GM06990 (cell line): ENCODE measurements at places on chromosomes 2 and 18.

GRCh38 chr2:238158509-238159070 lies at the start of gene ERFE:
TSS of gene ERFE (plus strand) at chr2:238158970. CDS start at chr2:238159008, 38 bp downstream.
- peak; percentile 43 for DNase-seq

- DNase-seq = no peak
These were observed 53.4 kb downstream of the STK25 start for GRCh38 chr2:241454837-241455485.

GRCh38 chr2:230984393-230985220 lies 11.3 kb upstream of the SPATA3 start:
- peak; percentile 83 for DNase-seq

GRCh38 chr2:42047488-42048298 lies at the start of gene PKDCC:
TSS of gene PKDCC (plus strand) at chr2:42048021. CDS start at chr2:42048200, 179 bp downstream.
- peak; percentile 64 for DNase-seq

DNA sequence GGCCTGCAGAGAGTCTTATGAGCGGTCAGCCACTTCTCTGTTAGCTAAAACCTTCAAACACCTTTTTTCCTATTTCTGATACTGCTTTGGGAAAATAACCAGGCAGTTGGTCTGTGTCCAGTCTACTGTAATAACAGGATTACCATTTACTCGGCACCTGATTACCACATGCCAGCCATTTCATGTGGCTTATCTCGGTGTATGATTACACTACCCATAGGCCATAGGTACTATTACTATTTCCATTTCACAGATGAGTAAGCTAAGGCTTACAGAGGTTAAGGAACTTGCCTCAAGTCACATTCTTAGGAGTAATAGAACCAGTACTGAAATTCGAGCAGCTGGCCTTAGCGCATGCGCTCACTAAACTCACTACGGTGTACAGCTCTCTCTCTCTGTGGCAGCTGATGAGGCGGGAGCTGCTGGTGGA lies 147.2 kb upstream of the L3MBTL4 start:
- DNase-seq = no peak

- DNase-seq = peak; percentile 14
These were observed 110.7 kb upstream of the ZEB2 start for GRCh38 chr2:144630459-144631215.

- DNase-seq = no peak
These were observed 371.1 kb upstream of the ID2 start for GRCh38 chr2:8310557-8311455.

DNA sequence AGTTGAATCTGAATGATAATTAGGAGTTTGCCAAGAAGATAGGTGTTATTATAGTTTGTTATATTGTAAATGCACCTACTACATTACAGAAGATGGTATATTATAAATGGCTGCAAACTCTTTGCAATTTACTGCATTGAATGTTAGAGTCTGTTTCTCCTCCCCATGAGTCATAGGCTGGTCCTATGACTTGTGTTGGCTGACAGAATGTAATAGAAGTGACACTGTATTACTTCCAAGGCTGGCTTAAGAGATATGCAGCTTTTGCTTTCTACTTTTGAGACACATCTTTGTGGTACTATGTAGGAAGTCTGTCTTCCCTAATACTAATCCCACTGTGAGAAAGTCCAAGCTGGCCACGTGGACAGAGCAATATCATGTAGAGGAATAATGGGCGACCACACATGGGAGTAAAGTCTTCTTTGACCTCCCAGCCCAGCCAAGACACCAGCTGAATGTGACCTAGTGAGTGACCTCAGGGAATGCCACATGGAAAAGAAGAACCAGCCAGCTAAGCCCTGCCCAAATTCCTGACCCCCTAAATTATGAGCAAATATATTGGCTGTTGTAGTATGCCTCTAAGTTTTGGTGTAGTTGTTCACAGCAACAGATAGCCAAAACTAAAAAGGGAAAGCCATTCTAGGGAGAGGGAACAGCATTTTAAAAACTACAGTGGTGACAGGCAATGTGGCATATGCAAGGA lies 6.8 kb upstream of the DDX1 start:
- no peak for DNase-seq

DNA sequence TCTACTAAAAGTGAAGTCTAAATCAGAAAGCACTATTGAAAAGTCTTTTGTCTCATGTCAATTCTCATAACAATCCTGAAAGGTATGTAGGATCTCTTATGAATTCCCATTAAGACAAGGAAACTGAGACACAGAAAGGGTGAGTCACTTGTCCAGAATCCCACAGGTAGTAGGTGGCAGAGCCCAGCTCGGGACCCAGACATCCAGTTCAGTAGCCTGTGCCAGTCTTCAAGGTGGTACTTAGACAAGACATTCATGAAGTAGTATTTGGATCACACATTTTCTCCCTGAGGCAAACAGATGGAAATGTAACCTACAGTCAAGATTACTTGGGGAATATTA lies 14.8 kb upstream of the PARD3B start:
- DNase-seq = no peak

DNA sequence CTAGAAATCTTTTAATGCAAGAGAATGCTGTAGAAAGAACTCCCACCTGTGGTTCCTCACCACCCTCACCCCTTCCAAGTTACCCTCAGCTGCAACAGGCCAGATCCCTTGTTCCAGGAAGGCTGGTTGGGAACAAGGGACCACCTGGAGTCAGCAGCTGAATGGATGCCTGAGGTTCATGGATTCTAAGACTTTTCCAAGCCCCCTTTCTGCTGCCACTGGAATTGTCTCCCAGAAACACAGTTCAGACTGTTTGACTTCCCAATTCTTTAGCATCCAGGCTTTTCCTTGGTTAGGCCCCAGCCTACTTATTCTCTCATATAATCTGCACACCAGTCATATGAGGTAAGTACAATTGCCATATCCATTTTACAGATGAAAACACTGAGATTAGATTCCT lies 8.0 kb upstream of the ADCY3 start:
- no peak for DNase-seq

DNA sequence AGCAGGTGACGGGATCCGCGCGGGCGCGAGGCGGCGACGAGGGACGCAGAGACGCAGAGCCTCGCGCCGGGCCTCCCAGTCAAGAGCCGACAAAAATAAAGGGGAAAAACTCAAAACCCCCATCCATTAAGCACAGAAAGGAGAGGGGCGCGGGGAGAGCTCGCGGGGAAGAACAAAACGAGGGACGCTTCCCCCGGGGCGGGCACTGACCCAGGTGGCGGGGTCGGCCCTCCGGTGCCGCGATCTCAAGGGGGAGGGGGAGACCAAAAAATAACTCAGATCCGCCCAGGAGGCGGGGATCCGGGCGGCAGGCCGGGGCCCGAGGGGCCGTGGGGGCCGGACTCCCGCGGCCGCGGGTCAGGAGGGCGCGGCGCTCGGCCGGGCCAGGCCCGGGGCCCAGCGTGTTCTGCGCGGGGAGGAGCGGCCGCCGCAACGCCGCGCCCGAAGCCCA lies 597 bp downstream of the RNF103 start:
- no peak for DNase-seq

DNA sequence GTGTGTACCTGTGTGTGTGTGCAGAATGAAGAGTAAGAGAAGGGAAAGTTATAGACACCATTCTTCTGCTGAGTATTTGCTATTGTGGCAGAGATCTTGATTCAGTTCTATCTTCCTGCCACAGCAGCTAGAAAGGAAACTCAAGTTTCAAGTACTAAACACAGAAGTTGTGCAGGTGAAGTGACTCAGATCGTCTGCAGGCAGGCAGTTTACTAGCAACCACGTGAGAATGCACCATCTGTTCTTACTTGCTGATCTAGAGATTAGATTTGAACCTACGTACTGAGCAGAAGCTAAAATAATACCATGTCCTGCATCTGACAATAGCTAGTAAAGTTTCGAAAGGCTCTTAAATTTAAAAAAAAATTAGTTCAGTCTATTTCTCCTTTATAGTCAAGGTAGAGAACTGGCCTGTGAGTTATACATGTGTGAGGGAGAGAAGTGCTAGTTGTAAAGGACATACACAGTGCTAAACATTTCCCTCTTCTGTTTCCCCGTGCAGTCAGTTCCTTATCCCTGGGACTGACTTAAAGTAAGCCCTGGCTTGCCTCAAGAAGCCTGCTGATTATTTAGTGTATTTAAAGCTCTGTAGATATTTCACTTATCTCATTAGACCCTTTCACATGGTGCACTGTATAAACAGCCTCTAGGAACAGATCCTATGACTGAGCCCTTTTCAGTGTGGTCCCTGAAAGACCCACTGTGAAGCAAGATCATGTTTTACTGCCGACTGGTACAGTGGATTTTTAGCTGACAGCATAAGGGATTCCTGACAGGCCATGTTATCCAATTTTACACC lies 45.0 kb downstream of the SLC38A11 start:
- peak; percentile 7 for DNase-seq

DNA sequence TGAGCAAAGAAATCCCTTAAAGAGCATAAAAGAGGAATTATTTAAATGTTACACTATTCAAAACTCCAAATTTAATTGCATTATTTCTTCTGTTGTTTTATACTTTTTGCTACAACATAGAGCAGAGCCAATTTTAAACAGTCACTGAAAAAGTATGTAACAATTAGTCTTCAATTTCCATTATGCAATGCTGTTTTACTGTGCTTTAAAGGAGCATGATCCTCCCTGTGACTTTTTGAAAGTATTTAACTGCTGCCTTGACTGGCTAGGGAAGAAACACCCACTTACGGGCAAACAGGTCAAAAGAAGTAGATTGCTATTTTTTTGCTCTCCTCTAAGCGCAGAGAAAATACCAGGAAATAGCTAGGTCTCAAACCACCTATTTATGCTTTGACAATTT lies 217.4 kb upstream of the GCFC2 start:
- no peak for DNase-seq

DNA sequence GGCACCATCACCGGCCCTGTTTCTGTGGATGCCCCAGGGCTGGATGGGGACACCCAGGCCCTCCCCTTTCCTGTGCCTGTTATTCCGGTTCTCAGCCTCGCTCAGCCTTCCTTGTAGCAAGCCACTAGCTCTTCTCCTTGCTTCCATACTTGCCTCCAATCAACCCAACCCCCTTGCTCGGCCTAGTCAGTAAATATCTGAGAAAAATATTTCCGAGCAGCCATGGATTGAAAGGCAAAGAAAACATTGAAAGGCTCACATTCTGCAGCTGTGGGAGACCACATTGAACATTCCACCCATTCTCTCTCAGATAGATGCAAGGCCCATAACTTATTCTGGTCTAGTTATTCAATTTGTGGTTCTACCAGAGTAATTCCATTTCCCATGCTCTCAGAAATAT lies 114.9 kb downstream of the SPP2 start:
- no peak for DNase-seq

- DNase-seq = no peak
These were observed 128.3 kb downstream of the PRPF40A start for GRCh38 chr2:152588998-152589397.

DNA sequence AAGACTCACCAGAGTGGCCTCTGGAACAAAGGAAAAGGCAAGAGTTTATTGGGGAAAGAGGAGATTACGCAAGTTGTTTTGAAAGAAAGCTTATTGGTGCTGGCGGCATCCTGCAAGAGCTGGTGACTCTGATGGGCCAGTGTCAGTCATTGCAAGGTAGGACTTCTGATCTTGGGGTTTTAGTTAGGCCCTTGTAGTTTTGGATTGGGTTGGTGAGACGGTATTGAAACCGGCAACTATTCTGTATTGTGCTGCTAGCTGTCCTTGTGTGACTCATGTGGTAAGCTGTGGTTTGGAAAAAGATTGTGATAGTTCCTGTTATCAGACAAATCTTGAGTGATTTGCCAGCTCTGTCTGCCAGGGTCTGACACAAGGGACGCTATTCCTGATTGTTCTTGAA lies 159.1 kb upstream of the PIEZO2 start:
- no peak for DNase-seq

GRCh38 chr2:215332872-215333595 lies 21.2 kb downstream of the ATIC start:
- no peak for DNase-seq

GRCh38 chr2:216059233-216059834 lies 22.3 kb downstream of the PECR start:
- no peak for DNase-seq

DNA sequence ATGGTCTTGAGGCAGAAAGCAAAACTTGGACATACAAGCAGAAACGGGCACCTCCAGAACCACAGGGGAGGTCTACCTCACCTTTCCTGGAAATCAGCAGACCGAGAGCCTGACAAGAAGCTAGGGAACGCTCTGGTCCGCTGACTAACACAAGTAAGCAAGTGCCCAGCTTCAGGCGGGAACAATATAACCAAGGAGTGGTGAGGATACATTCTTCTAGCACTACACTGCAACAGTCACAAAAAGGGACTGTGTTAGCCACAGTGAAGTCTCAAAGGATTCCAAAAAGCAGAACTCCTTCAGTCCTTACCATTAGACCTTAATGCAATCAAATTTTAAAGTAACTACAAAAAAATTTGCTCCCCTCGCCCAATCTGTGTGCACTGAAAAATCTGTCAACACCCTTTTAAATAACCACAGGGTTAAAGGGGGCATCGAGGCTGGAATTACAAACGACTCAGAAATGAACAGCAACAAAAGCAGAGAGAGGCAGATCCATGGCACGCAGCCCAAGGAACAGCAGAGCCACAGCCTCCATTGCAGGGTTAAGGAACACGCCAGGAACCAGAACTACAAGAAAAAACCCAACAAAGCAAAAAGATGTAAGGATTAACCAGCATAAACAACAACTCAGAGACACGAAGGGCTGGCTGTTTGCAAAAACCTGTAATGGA lies 7.1 kb downstream of the THAP4 start:
- DNase-seq = no peak

DNA sequence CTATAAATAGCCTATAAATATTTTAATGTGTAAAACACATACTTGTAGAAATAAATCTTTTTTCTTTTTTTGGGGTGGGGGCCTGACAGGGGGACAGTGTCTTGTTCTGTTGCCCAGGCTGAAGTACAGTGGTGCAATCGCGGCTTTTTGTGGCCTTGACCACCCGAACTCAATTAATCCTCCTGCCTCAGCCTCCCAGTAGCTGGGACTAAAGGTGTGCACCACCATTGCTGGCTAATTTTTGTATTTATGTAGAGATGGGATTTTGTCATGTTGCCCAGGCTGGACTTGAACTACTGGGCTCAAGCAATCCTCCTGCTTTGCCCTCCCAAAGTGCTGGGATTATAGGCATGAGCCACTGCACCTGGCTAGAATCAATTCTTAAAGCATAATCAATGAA lies 37.6 kb downstream of the NPC1 start:
- DNase-seq = no peak

DNA sequence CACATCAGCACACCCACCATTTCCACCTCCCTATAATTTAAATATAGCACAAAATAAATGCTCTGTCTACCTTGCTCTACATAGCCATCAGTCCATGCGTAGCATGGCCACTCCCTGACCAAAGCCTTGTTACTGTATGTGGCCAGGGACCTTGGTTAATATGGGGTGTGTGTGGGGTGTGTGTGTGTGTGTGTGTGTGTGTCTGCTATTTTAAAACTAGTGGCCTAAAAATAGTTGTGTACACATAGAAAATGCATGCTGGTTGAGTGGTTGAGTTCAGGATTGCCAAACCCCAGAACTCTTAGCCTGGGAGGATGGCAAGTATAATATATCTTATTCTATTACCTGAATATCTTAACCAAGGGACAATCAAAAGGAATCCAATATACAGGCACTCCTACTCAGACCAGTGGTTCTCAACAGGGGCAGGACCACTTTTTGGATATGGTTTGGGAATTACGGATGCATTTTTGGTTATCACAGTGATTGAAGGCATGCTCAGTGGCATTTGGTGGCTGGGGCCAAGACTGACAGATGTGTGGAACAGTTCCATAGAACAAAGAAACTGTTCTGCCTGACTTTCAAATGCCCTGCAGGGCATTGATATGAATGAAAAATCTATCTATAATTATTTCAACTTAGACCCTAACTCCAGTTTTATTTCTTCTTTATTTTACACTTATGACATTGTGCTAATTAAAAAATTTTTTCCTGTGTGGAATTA lies 72.3 kb upstream of the PSME4 start:
- DNase-seq = no peak
